Right lung (tissue), 10 donors: ENCODE measurements at places on chromosomes 2 and 18. TPM values are rescaled to one million over a fixed set of nuclear protein-coding genes. Genes with fewer than 3 reads are reported as not detected.

The AMER3 gene
- polyA plus RNA-seq = 0.09 TPM

The FAM228A gene
- polyA plus RNA-seq = 1.1 TPM

The ZEB2 gene
- polyA plus RNA-seq = 266 TPM

The XDH gene
- polyA plus RNA-seq = 0.08 TPM

The CCBE1 gene
- 105 TPM for polyA plus RNA-seq

The BCL11A gene
- 24.8 TPM for polyA plus RNA-seq

The CCDC150 gene
- 9.9 TPM for polyA plus RNA-seq

GRCh38 chr2:168116448-168116847 is 130.9 kb downstream of the STK39 start:
- no peak for DNase-seq

GRCh38 chr18:22856870-22857269 is 76.3 kb upstream of the RBBP8 start:
- no peak for DNase-seq

GRCh38 chr2:12728221-12728777 is 11.6 kb downstream of the TRIB2 start:
- no peak for DNase-seq

- DNase-seq = no peak
These were observed 11.2 kb downstream of the SLC66A3 start for GRCh38 chr2:11166476-11166875.

DNA sequence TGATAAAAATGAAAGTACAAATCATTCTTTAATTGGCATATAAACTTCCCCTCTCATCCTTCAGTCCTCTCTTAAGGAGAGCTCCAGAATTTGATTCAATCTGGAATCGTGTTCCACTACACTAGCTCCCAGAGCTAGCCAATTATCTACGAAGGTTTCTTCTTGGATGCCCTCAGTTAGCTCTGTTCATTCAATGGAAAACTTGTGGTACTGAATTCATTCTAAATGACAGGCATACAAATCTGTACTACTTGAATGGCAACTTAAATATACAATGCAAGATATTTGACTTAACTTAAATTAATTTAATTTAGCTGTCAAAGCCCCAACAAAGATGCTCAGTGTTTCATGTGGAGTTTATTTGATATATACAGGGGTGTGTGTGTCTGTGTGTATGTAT is 1474.2 kb upstream of the CELF4 start:
- DNase-seq = no peak

DNA sequence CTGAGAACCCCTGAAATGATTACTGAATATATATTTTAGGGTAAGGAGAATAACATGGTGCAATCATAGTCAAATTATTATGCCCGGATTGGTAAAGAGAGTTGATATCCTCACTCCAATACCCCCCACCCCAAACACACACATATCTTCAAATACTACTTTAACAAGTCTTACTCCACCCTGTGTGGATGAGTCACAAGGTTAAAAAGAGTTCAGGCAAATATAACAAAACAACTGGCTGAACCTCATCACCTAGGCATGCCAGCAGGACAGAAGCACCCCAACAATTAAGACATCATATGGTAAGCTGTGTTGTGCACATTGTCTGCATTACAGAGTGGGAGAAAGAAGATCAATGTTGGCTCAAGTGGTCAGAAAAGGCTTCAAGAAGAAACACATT is 857.4 kb downstream of the TDRD15 start:
- no peak for DNase-seq

GRCh38 chr18:24613896-24614640 is 153.6 kb downstream of the HRH4 start:
- DNase-seq = no peak

GRCh38 chr2:127576433-127577207 is 41.1 kb downstream of the MYO7B start:
- DNase-seq = peak; percentile 51

DNA sequence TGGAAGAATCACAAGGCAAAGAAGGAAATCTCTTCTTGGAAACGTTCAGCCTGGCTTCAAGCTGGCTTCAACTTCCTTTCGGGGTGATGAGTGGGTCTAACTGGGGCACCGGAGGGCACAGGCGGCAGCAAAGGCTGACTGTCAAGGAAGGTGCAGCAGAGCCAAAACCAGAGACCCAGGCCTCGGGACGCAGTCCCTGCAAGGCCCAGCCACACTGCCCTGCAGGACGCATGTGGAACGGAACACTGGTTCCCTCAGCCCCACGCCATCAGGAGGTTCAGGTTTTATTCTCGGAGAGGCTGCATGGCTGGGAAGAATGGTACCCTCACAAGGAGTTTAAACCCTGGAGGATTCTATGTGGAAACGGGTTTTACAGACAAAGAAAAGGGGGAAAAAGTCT is 165.5 kb downstream of the HDAC4 start:
- no peak for DNase-seq

- DNase-seq = no peak
These were observed 142.7 kb upstream of the FOSL2 start for GRCh38 chr2:28250006-28250405.

DNA sequence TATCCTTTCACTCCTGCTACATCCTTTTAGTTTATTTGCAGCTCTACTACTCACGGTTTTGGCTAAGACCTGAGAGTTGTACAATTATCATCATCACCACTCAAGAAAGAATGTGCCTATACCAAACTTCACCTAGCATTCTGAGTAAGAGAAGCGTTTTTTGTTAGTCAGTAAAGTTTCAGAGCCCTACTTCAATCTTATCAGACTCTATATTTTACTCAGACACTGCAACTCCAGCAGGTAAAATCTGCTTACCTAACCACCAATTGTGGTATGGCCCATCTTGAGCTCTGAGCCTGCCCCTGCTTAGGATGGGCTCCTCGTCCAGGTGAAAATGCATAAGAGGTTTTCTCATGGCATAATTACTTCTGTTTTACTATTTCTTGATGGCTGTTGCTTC is 37.1 kb downstream of the ICOS start:
- DNase-seq = no peak

GRCh38 chr2:202989749-202990148 is 24.9 kb upstream of the NBEAL1 start:
- no peak for DNase-seq

DNA sequence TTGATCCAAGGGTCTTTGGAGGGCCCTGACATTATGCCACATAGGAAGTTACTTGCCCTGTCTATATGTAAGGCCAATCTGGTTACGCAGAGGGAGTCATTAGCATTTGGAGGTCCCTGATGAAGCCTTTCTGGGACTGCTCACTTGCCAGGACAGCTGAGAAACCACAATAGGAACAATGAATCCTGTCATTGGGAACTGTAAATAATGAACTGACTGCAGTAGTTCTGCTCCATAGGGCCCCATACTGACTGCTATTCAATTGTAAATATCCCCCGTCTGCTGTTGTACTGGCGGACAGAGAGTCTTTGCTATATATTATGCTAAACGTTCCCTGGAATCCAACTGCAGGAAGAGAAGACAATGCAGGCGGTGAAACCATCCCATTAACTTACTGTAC is 149.4 kb upstream of the DCC start:
- DNase-seq = no peak

DNA sequence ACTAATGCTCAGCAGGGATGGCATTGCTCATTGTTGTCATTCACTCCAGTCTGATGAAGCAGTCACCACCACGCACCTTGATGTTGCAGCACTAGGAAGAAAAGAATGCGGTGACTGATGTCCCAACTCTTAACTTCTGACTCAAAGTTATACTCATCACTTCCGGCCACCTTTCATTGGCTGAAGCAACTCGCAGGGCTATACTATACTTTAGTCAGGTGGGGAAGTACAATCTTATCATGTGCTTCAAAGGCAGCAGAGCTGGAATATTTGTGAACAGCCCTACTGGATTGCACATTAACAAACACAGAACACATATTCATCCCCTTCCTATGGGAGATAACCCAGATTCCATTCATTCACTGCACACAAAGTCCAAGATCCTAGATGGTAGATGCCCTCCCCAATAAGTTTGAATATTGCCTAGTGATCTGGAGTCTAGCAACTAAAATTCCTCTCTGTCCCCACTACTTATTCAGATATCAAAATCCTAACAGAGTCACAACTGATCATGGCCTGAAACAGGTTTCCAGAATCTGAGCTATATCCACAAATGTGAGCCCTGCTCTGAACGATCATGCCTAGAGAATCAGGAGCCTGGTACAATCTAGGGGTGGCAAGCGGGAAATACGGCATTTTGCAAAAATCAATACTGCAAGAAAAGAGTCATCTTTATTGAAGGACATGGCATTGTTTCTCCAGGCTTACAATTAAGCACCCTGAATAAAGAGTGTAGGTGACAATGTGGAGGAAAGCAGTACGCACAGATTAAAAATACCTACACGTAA is 3.4 kb upstream of the SPATS2L start:
- DNase-seq = no peak

- DNase-seq = peak; percentile 56
These were observed 378.6 kb upstream of the CWC22 start for GRCh38 chr2:180385601-180386201.

DNA sequence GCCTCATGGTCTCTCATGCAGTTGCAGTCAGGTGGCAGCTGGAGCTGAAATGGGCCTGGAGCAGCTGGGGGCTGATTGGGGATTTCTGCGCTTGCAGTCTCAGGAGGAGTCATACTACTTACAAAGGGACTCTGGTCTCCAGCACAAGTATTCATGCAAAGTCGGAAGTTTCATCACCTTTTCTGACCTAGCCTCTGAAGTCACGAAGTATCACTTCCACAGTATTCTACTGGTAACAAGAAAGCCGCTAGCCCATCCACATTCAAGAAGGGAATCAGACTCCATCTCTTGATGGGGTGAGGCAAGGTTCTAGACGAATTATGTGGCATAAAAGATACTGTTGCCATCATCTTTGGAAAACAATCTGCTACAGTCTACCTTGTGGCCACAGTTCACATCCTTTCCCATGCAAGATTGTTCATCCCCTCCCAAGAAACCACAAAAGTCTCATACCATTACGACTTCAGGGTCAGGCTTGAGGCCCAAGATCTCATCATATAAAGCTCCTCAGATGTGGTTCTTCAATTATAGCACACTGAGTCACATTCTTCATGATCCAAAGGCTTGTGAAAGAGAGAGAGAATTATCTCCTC is 95.3 kb downstream of the SMC6 start:
- no peak for DNase-seq

DNA sequence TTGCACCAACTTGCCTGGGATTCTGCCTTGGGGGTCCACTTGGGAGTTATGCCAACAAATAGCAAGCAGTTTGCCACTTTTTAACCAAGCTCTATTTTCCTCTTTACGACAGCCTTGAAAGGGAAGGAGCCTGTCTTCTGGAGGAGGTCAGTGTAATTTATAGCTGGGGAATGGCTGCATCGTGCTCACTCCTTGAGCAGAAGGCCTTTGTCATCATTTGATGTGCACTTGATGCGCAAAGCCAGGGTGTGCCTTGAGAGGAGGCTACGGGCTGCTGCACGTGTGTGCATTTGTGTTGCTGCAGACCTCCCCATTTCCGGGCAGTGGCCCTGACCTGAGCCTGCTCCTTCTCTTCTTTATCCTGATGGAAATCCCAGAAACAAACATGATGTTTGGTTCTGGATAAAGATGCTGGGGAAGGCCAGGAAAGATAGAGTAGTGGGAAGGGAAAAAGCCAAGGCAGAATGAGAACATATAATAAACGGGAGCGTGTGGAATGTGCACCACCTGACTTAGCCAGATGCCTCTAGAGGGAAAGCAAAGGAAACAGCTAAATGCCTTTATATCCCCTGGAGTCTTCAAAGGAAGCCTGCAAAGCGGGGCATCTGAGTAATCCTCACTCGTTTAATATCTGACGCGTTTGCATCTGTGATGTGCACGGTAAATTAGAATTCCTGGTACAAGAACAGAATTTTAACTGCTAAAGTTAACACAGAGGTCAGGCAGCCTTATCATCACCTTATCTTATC is 68.3 kb upstream of the ZNF521 start:
- DNase-seq = no peak

GRCh38 chr2:65728477-65729180 is 296.2 kb upstream of the SPRED2 start:
- DNase-seq = no peak

DNA sequence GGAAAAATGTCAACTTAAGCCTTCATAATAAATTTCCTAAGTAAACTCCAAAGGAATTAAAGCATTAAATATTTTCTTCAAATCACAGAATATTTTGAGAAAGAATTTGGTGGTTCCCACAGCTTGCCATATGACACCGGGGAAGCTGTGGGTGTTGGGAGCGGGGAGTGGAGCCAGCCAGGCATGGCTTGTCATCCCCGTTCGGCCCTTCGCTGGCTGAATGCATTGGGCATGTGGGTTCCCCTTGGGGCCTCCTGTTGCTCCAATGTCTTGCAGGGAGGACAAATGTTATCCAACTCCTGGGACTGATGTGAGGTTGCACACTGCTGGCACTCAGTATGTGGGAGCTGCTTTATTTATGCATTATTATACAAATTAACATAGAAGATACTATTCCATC is 18.6 kb downstream of the NGEF start:
- DNase-seq = no peak

DNA sequence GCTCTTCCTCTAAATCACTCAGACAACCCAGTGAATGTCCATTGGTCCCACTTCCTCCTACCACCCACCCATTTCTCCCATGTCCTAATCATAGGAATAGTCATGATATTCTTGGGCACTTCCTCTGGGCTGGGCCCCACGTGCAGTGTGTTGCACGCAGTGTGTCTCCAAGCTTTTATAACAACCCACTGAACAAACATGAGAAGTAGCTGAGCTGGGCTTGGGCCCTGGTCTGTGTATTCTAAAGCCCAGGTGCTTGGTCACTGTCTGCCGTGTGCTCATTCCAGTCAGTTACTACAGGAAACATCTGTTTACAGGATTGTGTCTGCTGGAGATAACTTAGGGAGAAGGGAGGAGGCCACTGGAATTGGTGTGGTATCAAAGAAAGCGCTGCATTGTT is 64.2 kb upstream of the THOC1 start:
- DNase-seq = no peak

- DNase-seq = peak; percentile 76
These were observed 519.1 kb upstream of the SALL3 start for GRCh38 chr18:78460558-78460957.

DNA sequence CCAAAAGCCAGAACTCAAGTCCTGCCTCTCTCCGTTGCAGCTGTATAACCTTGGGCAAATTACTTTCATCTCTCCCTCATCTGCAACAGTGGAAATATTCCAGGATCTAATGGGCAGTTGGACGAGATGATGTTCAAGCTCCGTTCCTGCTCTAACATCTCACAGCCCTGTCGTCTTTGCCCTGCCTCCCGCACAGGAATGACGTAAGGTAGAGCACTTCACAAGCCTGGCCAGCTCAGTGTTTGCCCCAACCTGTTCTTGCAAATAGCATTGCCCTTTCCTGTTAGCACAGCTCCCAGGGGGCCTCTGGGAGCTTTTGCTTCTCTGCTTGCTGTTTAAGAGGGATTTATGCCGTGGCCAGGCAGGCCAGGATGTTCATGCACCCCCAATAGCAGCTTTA is 107.9 kb downstream of the KLHL29 start:
- DNase-seq = no peak

- peak; percentile 34 for DNase-seq
These were observed 687.8 kb upstream of the KLHL29 start for GRCh38 chr2:22697054-22697788.

- DNase-seq = peak; percentile 53
These were observed 135.9 kb downstream of the TGIF1 start for GRCh38 chr18:3585656-3586509.
